Activated CD8-positive, alpha-beta memory T cell treated with anti-CD3 and anti-CD28 coated beads, Interleukin-2, amount 50 U/mL, for 48 hours (primary cell): ENCODE measurements at places on chromosomes 13 and 19.
A peak's percentile ranks its signal among the peaks of the same experiment; 100 is the strongest.

GRCh38 chr13:36601186-36601585 lies 72.6 kb upstream of the SERTM1 start:
- DNase-seq, result no peak

- no peak for DNase-seq
Observed at GRCh38 chr13:42580644-42581043, 6.7 kb downstream of the TNFSF11 start.

- peak; percentile 74 for DNase-seq
Observed at GRCh38 chr19:4633140-4633967, 6.0 kb upstream of the TNFAIP8L1 start.

DNA sequence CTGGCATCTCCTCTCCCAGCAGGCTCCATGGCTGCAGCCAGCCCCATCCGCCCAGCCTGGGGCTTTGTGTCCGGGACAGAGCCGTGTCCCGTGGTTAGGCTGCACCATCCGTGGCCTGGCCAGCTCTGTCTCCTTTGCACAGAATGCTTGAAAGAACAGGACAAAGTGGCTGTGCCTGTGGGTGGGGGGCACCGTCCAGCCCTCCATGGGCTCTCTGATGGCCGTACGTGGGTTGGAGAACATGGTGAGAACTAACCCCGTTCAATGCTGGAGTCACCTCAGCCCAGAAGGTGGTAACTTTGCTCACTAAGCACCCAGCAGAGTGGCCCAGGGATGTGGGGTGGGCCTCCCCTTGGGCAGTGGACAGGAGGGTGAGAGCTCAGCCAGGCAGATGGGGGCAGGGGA lies 2.8 kb downstream of the RPS15 start:
- no peak for DNase-seq

DNA sequence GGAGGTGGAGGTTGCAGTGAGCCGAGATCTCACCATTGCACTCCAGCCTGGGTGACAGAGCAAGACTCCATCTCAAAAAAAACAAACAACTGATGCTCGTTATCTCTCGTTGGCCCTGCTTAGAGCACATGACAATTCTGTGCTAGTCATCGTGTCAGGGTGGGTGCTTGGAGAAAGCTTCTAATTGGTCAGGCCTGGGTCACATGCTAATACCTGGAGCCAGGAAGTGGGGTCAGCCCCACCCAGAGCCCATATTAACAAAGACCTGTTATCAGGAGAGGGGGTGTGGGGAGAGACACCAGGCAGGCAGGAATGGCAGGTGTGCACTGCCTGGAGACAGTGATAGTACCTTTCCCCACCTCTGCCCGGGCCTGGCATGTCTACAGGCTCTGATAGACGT lies 84.9 kb downstream of the DPF1 start:
- no peak for DNase-seq

DNA sequence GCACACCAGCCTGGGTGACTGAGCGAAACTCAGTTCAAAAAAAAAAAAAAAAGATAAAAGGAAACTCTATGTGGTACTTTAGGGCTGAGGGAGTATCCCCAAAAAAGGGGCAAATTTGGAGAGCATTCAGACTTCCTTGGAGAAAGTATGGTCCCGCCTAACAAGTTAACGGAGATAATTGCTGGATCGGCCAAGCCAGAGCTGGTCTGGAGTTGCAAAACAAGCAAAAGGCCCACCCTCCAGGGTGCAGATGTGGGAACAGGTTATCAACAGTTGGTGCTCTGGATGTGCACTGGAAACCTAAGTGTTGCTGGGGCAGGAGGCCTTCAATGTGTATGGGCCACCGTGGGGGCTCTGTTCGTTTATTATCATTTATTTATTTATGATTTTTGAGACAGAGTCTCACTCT lies 2.8 kb downstream of the IQCN start:
- no peak for DNase-seq

DNA sequence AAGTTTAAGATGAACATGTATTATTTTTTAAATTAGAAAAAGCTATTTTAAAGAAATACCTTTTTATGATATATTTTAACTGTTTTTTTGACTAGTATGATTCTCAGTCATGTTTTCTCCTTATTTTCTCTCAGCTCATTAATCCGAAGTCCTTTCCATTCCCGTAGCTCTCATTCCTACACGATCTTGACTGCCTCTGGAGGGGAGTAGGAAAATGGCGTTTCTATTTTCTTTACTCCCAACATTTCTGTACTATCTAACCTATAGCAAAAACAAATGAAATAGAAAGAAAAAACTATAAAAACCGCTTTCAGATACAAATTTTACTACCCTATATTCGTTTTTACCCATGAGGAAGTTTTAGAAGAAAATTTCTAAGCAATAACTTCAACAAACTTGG lies 343.8 kb downstream of the RBM26 start:
- DNase-seq, result no peak

GRCh38 chr19:1182727-1183126 lies 8.7 kb upstream of the SBNO2 start:
- no peak for DNase-seq

DNA sequence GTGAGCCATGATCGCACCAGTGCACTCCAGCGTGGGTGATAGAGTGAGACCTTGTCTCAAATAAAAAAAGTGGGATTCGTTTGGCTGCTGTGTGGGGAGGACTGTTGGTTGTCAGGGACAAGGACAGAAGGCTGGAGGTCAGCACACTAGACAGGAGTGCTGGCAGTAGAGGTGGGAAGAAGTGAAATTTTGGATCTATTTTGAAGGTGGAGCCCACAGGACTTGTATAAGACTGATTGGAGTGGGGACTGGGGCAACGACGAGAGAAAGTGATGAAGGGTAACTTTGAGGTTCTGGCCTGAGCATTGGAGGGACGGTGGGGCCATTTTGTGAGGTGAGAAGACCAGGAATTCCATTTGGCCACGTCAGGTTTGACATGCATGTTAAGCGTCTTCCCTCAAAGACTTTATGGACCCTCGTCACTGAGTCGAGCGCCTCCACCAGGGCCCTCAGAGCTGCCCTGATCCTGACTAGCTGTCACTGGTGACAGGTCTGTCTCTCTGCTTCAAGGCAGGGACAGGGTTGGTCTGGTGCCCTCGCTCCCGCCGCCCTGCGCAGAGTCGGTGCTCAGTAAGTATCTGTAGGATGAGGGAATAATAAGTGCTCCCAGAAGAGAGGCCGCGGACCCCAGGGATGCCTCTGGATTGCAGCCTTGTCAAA lies 673 bp downstream of the CTU1 start:
- peak; percentile 69 for DNase-seq

- no peak for DNase-seq
Observed at GRCh38 chr19:19445911-19446361, 40.5 kb downstream of the GATAD2A start.

DNA sequence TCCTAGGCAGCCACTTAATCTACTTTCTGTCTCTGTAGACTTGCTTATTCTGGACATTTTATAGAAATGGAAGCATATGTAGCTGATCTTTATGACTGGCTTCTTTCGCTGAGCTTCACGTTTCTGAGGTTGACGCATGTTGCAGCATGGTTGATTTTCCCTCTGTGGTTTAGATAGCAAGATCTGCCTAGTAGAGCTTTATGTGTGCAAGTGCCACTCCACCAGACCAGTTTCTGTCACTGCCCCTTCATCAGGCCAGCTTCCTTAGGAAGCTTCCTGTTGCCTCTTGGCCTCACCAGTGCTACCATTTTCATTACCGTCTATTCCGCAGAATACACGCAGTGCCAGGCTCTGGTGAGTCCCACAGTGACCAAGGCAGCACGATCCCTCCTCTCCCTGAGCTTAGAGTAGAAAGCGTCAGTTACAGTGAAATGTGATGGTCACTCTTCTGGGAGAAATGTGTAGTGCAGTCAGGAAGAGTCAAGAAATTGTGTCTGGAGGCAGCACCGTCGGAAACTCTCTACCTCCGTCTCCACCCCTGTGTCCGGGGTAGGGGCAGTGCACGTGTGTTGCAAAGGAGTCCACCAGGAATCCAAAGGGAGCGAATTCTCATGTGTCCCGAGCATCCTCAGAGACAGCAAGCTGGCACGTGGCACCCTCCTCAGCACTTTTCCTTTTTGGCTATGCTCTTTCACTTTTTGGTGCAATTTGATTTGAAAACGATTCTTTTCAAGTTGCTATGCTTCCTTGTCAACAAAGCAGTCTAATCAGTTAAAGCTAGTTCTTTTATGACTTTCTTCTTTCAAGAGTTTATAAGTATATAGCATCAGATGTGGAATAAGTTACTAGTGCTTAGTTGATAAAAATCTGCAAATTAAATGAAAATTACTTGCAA lies 45.4 kb upstream of the GPR183 start:
- DNase-seq, result no peak

DNA sequence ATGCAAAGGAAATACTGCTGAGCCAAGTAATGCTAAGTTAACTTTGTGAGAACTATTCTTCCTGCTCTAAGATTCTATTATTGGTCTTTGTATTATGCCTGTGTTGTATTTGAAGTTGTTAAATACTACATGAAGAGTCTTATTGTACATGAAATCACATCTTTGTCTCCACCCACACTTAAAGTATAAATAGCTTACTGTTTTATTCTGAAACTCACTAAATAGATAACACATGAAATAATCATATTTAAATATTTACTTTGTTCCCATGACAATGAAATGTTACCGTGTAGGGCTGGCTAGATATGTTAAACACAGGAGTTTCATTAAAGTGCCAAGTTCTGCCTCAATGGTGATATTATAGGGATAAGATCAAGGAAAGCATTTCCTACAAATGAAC lies 562.1 kb upstream of the ATXN8OS start:
- DNase-seq, result no peak

DNA sequence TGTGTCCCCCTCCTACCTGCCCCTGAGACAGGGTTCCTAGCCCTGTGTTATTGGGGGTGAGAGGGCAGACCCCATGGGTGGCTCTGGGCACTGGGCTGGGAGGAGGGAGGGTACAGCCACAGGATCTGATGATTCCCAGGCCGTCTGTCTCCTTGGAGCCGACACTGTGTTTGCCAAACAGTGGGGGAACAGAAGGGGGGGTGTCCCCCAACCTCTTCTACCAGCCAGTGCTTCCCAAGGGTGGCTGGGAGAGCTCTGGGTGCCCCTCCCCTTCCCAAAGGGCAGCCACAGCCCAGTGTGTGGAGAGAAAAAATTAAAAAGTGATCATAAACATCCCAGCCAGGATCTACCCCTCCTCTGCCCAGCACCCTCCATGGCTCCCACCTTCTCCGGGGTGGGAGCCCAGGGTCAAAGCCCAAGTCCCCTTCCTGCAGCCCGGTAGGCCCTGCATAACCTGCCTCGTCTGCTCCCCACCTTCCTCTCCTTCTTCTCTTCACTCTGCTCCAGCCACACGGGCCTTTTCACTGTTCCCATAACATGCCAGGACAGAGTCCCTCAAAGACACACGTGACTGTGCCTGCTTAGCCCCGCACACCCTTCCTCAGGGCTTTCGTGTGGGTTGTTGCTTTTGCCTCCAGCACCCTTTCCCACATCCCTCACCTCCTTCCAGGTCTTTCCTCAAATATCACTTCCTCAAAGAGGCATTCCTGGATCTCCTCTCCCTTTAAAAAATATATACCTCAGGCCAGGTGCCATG lies 1.4 kb upstream of the PLIN4 start:
- DNase-seq, result no peak

- DNase-seq, result no peak
Observed at GRCh38 chr13:54078271-54078870, 1049.8 kb downstream of the OLFM4 start.

- DNase-seq, result peak; percentile 6
Observed at GRCh38 chr19:27744926-27745768, 1467.8 kb downstream of the UQCRFS1 start.

DNA sequence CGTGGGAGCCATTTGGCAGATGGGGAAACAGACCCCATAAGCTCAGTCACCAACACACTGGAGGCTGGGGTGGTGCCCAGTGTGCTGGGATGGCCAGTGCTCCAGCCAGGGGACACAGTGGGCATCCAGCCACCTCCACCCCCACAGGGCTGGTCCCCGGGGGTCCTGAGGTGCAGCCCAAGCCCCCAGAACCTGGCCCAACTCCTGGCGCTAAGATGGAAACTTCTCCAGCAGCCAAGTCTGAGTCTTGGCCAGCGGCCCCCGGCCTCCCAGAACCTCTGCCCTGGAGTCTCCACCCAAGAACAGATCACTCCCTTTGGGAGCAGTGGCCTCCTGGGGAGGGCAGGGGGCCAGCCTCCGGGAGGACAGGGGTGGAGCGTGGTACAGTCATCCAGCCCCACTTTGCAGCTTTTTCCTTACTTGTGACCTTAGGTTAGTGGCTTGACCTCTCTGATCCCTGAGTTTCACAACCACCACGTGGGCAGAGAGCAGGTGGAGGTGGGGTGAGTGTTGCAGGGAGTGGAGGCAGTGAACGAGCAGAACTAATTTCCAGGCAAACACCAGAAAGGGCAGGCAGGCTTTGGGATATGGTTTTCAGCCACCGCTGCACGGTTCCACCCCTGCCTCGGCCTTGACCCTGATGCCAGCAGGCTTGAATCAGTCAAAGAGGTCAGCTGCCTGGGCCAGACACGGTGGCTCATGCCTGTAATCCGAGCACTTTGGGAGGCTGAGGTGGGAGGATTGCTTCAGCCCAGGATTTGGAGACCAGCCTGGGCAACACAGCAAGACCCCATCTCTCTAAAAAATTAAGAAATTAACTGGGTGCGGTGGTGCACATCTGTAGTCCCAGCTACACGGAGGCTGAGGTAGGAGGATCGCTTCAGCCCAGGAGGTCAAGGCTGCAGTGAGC lies 4.3 kb upstream of the NRTN start:
- DNase-seq, result no peak

DNA sequence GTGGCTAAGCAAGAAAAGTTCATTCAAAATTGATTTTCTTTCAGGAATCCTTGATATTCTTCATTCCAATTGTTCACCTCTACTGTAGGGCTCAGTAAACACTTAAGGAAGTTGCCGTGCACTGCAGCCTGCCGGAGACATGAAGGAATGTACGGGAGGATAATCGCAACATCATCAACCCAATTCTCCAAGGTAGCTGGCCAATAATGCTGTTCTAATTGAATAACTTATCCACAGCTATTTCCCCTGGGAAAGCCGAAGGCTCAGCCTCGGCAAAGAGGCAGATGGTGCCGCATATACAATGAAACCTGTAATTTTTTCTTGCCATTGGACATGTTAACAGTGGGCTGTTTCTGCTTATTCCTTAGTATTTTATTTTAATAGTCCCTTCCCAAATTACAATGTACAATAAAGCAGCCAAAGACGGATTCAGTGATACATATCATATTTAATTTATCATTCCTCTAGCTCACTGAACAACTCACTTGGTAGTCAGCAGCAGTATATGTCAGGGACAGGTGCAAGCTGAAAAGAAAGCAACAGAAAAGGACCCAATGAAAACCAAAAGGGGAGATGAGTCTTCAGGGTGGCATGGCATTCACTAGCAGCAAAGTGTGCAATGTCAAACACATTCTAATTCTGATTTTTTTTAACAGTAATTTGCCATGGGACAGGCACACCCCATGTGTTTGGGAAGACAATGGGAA lies 420.5 kb upstream of the KLF12 start:
- no peak for DNase-seq

DNA sequence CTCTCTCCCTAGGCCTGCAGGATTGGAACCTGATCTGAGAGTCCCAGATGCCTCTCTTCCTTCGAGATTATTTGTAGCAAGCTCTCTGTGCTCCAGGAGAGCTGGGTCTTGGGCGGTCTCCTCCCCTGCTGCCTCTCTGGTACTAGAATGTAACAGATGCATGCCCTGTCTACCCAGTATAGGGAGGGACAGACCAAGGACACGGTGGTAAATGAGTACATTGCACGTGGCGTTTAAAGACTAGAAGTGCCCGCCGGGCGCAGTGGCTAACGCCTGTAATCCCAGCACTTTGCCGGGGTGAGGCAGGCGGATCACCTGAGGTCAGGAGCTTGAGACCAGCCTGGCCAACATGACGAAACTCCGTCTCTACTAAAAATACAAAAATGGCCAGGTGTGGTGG lies 11.7 kb downstream of the SLC27A1 start:
- DNase-seq, result no peak

GRCh38 chr19:30547246-30547645 lies 175.1 kb downstream of the ZNF536 start:
- DNase-seq, result no peak
